Right atrium auricular region (tissue), 2 donors: ENCODE measurements at places on chromosomes 6 and 20.

GRCh38 chr20:47700327-47700726, 85.0 kb downstream of the SULF2 start:
- DNase-seq = no peak

GRCh38 chr20:12293900-12294299, 376.2 kb downstream of the BTBD3 start:
- DNase-seq = no peak

DNA sequence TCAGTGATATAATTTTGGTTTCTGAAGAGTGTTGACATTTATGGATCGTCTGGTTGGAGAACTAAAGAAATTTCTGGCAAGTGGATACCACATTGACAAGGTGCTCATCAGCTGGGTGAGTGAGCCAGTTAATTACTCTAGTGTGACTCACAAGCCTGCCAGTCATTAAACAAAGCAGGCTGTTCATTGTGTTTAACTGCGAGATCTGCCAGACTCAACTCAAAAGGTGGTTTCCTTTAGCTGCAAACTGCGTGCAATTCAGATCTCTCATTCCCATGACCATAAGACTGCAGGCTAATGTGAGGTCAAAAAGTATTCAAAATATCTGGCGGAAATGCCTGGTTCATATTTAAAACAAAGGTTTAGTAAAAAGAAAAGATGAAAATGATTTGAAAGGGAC, 32.5 kb upstream of the IYD start:
- DNase-seq = no peak

GRCh38 chr6:105363100-105363754, 39.7 kb downstream of the PREP start:
- no peak for DNase-seq

DNA sequence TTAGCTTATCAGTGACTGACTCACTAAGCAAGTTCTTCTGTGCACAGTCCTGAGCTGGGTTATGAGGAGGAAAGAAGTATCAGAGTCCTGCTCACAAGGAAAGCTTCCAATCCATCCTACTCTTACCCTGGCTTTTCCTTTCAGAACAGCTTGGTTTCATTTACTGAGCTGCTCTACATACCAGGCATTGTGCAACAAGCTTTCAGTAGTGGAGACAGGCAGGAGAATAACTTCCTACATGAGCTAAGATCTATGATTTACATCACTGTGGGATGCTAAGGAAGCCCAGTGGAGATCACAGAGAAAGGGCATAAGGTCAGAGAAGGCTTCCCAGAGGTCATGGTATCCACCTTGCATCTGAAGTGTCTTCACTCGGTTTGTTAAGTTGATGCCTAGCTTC, 144.5 kb downstream of the MAP3K7 start:
- DNase-seq = no peak

DNA sequence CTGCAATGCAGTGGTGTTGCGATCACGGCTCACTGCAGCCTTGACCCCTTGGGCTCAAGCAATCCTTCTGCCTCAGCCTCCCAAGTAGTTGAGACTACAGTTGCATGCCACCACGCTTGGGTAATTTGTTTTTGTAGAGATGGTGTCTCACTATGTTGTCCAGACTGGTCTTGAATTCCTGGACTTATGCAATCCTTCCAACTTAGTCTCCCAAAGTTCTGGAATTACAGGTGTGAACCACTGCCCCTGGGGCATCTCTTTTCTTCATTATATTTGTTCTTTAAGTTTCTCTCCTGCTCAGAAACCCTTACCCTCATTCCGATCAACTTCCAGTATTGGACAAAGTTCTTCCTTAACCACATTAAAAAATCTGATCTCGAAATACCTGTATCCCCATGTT, 44.7 kb upstream of the DEK start:
- DNase-seq = no peak

DNA sequence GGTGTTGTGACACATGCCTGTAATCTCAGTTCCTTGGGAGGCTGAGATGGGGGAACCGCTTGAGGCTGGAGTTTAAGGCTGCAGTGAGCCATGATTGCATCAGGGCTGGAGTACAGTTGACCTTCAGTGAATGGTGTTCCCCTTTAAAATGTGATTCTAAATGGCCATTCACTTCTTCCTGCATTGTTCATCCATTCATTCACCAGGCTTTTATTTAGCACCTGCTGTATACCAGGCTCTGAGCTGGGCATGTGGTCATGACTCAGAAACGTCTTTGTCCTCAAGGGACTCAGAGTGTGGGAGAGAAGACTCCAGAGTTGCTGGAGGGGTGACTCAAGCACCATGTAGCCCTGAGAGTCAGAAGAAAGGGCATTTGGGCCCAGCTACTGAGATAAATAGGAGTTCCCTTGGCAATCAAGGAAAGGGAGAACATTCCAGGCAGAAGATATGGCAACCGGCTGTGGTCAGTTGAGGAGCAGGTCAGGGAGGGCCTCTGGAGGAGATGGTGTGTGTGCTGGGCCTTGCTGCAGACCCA, 101.1 kb downstream of the DLGAP4 start:
- DNase-seq = no peak

GRCh38 chr6:79872986-79873385, 74.4 kb downstream of the ELOVL4 start:
- no peak for DNase-seq

DNA sequence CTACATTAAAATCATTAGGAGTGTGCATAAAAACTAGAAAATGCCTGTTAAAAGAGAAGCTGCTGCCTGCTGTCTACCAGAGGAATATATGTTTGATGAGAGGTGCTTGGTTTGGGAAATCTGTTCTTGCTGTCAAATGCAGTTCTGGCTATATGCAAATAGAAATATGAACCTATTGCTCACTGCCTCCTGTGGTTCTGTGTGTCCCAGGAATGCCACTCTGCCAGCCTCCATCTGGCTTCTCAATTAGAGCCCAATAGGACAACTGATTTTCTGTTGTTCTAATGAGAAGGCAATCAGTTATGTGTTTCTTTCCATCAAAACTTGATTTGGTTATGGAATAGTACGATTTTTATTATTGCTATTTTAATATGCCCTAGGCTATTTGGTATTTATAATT, 759.7 kb downstream of the HDGFL1 start:
- no peak for DNase-seq

DNA sequence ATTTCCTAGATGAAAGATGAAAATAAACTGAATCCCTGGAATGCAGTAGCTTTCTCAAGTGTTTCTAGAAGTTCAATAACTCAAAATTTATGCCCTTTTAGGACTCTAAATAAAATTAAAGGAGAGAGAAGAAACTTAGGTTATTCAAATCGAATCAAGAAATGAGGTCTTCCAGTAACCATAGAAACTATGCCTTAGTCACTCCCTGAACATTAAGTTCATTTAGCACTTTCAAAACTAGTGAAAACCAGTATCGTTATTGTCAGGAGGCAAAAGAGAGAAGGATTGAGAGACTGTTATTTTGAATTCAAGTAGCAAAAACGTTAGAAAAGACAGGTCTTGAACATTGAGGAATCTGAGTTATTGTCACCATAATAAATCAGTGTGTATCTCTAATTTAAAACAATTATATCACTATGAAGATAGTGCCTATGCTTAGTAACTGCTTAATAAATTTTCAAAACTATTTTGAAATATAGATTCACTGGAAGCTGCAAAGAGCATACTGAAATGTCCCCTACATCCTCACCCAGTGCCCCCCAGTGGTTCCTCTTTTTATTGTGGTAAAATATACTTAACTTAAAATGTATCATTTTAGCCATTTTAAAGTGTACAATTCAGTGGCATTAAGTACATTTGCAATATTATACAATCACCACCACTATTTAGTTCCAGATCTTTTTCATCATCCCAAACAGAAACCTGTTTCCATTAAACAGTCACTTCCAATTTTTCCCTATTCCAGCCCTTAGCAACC, 4.6 kb downstream of the RPP21 start:
- DNase-seq = no peak
